Foreskin keratinocyte (primary cell): ENCODE measurements at places on chromosomes 12 and 14.

DNA sequence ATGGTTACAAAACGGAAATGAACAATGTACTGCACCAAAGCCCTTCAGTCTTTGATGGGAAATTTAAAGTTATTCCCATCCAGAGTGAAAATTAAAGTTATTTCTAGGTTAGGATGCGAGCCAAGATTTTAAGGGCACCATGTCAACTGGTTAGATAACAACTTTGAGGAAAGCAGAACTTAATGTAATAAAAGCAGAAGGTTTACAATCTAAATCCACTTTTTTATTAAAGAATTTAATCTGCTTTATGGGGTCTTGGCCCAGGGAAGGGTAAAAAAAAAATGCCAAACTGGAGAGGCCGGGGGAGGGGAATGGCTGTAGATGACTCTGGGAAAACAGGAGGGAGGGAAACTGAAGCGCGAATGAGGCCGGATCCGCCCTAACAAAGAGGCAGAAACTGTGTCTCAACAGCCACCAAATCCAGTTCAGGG, 108.2 kb upstream of the ATF7IP start:
- DNase-seq: no peak

DNA sequence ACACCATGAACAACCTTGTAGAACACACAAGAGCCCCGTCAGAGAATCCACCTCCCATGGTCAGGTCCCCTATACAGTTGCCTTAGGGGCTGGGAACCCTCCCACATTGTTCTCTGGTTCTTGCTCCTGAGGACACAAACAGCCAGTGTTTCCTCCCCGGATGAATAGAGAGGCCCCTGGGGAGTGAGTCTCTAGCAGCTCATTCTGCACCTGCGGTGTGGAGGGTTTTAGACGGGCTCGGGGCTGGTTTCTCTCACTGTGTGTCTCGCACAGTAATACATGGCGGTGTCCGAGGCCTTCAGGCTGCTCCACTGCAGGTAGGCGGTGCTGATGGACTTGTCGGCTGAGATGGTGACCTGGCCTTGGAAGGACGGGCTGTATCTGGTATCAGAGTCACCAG, 1052.1 kb downstream of the TMEM121 start:
- DNase-seq: no peak

DNA sequence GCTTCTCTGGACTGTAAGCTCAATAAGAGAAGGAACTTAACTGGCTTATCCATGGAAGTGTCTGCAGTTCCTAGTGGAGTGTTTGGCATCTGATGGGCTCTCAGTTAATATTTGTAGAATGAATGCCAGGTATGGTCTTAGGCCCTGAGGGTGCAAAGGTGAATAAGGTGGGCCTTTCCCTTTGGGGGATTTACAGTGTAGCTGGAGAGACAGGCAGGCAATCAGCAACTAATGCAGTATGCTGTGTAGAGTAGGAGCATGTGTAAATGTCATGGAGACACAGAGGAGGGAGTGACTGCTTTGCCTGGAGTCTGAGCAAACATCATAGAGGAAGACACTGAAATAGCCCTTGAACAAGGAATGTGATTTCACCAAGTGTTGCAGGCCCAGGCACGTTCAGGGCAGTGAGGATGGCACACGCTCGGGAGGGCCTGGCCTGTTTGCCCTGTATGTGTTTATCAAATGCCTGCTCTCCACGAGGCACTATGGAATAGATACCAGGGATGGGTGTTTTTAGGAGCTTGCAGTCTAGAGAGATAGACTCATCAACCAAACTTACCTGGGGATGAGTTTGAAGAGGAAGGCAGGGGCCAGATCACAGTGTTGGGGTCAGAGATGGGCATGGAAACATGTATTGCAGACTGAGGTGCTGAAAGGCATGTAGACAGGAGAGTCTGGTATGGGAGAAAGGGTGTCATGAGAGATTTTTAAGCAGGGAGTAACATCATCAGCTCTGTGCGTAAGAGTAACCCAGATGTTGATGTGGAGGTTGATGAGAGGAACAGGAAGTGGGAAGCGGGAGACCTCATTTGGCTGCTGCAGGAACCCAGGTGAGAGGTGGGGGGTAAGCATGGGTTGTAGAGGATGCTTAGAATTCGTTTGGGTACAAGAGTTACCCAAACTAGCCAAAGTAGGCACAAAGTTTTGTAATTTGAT, 54.1 kb downstream of the PLXNC1 start:
- DNase-seq: peak; percentile 75

DNA sequence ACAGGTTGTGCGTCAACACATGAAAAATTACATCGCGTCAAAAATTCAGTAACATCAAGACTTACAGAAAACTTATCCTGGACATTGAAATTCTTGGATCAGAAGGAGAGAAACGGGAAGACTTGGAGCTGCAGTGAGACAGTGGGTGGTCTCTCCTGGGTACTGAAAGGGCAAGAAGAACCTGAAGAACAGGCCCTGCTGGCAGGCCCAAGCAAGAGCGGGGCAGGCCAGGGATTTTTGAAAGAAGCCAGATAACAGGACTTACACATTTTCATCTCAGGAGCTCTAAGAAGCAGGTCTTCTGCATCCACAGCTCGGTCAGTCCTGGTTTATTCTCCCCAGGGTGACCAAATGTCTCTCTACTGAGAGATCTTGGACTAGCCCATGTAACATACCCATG, 466.5 kb upstream of the SOX5 start:
- DNase-seq: no peak

GRCh38 chr12:120437735-120438494, at the start of gene COX6A1:
TSS of gene COX6A1 (plus strand) at chr12:120438113. CDS start at chr12:120438127, 14 bp downstream.
- peak; percentile 96 for DNase-seq

DNA sequence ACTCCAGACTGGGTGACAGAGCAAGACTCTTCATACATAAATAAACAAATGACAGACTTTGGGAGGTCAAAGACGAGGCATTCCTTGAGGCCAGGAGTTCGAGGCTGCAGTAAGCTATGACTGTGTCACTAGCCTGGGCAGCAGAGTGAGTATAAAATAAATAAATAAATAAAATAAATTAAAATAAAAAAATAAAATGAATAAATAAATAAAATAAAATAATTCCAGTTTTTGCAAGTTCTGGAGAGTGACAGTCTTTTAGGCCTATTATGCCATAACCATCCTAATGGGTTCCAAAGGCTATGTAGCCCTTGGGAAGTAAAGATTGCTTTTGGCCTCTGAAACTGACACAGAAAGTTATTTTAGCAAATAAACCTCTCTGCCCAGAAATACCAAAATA, 16.5 kb upstream of the NRDE2 start:
- DNase-seq: no peak

DNA sequence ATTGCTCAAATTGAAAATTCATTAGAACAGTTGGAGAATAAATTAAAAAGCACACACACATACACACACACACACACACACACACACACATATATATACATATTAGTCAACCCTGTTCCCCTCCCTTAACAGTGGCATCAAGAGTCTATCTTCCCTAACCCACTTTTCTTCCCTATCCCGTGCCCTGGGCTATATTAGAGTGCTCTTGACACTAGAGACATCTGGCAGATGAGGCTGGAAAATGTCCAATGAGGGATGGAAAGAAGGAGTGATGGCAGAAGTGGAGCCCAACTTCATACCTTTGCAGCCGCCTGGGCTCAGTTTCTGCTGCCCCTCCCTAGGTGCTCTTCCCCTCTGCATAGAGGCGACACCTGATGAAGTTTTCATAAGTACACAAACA, 172.4 kb upstream of the NUDT4 start:
- no peak for DNase-seq

GRCh38 chr12:75721796-75722195, 210.4 kb upstream of the KRR1 start:
- no peak for DNase-seq

DNA sequence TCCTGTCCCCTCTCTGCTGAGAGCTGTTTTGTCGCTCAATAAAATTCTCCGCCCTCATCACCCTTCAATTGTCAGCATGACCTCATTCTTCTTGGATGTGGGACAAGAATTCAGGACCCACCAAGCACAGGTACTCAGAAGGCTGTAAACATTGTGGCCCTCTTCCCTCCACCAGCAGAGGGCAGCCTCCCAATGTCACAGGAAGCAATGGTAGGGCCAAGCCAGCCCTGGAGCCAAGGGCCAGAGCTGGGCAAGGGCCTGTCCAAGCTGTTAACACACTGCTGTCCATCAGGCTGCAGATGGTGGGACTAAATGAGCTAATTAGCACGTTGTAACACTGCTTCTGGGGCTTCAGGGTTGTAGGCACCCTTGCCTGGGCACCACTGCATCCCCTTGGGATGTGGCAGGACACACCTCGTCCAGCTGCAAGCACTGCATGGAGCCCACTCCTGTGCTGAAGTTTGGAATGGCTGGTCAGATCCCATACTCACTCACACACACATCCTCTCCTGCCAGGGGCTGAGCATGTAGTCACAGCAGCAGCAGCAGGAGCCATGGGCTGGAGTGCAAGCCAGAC, 62.7 kb upstream of the HECTD1 start:
- no peak for DNase-seq

GRCh38 chr14:52068615-52069306, at the start of gene NID2:
TSS of gene NID2 (minus strand) at chr14:52069059. CDS start at chr14:52068994, 65 bp downstream.
- DNase-seq: peak; percentile 69

DNA sequence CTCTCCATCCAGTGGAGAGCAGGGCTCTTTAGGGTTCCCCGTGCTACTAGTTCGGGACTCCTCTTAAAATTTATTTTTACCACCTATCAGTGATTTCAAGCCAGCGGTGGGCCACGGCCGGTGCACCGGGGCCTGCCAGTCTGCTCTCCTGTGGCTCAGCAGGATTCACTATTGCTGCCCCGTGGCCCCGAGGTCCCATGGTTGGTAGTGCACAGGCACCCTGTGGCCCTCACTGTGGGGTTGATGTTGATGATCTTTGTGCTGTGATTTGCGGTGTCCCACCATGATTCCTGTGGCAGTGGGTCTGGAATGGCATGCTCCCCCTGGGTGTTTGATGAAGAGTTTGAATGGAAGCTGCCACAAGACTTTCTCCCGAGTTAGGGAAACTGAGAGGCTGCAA, 12.6 kb upstream of the MEG3 start:
- DNase-seq: no peak

DNA sequence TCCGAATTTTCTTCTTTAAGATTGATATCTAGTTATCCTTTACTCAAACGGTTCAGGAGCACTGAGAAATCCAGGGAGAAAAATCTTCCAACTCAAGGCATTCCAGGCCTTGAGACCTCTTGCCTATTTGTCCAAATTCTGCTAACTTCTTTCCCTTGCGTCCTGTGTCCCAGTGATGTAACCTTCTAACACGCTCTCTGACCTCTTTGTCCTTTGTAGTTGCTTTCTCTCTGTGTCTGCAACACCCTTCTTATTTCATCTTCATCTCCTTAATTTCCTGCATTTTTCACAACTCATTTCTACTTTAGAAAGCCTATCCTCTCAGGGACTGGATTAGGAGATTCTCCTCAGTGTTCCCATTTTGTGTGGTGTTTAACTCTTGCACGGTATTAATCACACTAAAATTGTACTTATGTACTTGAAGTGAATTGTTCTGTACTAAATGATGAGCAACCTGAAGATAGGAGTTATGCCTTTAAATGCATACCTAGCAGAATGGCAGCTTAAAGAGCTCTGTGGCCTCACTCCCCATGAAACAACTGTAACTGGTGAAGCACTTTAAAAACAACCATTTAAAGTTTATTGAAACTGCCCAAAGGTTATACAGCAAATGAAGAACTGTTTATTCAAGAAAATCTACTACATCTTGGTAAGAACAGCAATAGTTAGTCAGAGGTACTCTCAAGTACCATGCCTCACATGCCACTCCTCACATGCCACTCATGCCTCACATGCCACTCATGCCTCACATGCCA, 7.4 kb upstream of the SNAPC1 start:
- no peak for DNase-seq

- no peak for DNase-seq
Observed at GRCh38 chr12:127149226-127149964, 1117.6 kb upstream of the TMEM132C start.

- no peak for DNase-seq
Observed at GRCh38 chr12:43436597-43436996, 115.4 kb downstream of the ADAMTS20 start.

GRCh38 chr14:98543074-98543473, 728.9 kb downstream of the BCL11B start:
- no peak for DNase-seq

DNA sequence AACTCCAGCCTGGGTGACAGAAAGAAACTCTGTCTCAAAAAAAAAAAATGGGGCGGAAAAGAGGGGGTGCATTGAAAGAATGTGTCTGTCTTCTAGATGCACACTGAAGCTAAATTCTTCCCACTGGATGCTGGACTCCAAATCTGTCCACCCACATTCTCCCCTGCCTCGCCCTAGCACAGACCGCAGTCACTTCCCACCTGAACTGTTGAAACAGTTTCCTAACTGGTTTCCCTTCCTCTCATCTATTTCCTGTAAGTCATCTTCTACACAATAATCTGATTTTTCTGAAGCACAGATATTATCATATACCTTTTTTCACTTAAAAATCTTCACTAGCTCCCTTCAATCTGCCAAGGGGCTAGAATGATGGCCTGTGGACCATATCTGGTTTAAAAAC, 1.5 kb upstream of the HCAR1 start:
- DNase-seq: no peak

DNA sequence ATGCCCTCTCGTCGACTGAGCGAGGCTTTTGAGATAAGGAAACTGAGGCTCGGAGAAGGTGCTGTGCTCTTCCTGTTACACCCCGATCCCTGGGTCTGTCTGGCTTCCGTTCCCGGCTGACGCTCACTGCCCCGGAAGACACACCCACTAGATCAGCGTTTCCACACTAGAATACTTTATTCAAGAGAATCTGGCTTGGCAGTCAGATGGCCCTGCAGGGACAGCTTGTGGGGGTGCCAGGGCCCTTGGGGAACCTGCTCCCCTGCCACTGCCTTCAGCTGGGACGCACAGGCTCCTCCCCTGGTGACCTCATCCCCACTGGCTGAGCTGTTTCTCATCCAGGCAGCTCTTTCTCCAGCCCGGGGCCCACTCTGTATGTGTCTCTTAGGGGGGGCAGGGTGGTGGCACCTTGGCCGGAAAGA, 13.7 kb downstream of the PGF start:
- DNase-seq: no peak

- no peak for DNase-seq
Observed at GRCh38 chr12:116382686-116383530, 105.4 kb upstream of the MED13L start.

GRCh38 chr14:30016002-30016401, 88.4 kb upstream of the PRKD1 start:
- DNase-seq: no peak

DNA sequence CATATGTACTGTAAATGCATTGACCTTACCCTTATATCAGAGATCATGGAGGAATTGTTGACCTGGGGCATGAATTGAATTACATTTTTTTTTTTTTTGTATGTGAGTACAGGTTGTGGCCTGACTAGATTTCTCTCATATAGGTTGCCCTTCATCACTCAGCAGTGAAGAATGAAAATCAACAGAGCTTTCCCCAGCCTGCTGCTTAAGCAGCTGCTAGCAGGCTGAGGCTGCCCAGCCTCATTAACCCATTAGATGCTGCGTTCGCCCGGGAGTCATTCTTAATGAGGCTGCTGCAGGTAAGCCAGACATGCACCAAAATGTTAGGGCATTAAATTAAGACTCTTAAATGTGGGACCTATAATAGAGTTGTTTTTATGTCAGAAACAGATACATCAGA, 236.0 kb downstream of the ETNK1 start:
- DNase-seq: peak; percentile 68

GRCh38 chr14:102050625-102051024, 36.2 kb downstream of the HSP90AA1 start:
- no peak for DNase-seq
